ENCODE measurements at places on chromosomes 2 and 18. TPM values are rescaled to one million over a fixed set of nuclear protein-coding genes. Genes with fewer than 3 reads are reported as not detected.

ANAPC1 gene
- 64.5 TPM for total RNA-seq

MDH1B gene
- total RNA-seq, result 1.9 TPM

KYNU gene
- total RNA-seq, result 64.2 TPM

SERPINB5 gene
- 34.0 TPM for total RNA-seq

GPR45 gene
- not detected for total RNA-seq

ARL4C gene
- total RNA-seq, result 21.0 TPM

ASB1 gene
- 71.6 TPM for total RNA-seq

DUSP11 gene
- total RNA-seq, result 19.1 TPM

SKOR2 gene
- total RNA-seq, result not detected

NEU2 gene
- not detected for total RNA-seq

D2HGDH gene
- 53.3 TPM for total RNA-seq

DNA sequence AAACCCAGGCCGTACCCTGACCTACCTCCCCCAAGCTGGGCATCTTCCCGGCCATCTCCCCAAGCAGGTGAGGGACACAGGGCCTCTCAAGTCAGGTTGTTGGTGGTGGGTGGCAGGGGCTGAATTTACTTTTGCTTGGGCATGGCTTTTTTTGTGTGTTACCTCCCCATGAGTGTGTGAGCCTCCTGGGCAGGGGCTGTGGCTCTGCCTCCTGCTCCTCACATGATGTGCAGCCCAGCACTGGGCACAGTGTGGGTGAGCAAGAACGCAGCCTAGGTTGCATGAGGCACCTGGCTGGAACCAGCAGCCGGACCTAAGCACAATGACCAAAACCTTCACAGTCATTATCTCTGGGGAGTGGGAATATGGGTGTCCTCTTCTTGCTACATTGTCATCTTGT, 22.3 kb downstream of the CELF4 start:
- DNase-seq, result no peak

- peak; percentile 58 for DNase-seq
These were observed 44.8 kb upstream of the KDM3A start for GRCh38 chr2:86396291-86396785.

GRCh38 chr2:180607514-180608049, 372.8 kb upstream of the UBE2E3 start:
- no peak for DNase-seq

- no peak for DNase-seq
These were observed 229.2 kb downstream of the LDLRAD4 start for GRCh38 chr18:13447621-13448334.

- DNase-seq, result no peak
These were observed 180.8 kb downstream of the FAM210A start for GRCh38 chr18:13545514-13545913.

- DNase-seq, result peak; percentile 66
These were observed 108.2 kb upstream of the CAPN13 start for GRCh38 chr2:30915486-30915885.

GRCh38 chr18:70072678-70073077, 125.0 kb upstream of the CD226 start:
- DNase-seq, result no peak

GRCh38 chr2:47504174-47504810, 101.3 kb downstream of the MSH2 start:
- DNase-seq, result no peak

DNA sequence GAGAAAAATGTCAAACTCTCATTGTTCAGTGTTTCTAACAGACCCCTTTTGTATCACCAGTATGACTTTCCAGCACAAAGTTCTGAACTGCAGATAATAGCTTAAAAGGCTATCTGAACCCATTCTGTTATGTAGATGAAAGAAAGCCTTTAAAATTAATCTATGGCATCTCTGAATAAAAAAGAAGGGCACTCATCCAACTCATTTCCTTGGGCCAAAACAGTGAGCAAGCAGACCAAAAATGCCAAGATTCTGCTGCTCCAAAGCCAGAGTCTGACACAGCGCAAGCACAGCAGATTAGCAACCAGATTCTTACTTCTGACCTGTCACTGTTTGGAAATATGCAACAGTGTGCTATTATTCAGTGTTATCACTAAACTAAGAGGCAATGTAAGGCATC, 22.6 kb upstream of the ITGA6 start:
- no peak for DNase-seq

GRCh38 chr18:25561918-25562317, 210.0 kb upstream of the ZNF521 start:
- DNase-seq, result peak; percentile 40

DNA sequence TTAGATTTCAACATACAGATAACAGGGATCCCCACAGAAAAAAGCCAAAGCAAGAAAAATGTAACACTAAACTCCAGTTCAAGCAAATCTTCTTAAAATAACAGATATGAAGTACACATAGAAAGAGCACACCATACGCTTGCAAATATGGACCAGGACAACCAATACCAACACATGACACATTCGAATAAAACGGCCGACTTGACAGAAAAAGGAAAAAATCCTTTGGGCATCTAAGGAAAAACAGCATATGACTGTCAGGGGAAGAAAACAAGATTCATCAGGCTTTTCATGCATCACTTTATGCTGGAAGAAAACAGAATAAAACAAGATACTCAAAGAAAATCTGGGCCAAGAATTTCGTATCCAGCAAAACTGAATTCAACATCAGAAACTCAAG, 16.0 kb downstream of the RNASEH1 start:
- DNase-seq, result no peak

GRCh38 chr2:181465676-181466375, 8.6 kb downstream of the ITGA4 start:
- no peak for DNase-seq

- DNase-seq, result no peak
These were observed 757.2 kb downstream of the GALR1 start for GRCh38 chr18:78006774-78007260.

DNA sequence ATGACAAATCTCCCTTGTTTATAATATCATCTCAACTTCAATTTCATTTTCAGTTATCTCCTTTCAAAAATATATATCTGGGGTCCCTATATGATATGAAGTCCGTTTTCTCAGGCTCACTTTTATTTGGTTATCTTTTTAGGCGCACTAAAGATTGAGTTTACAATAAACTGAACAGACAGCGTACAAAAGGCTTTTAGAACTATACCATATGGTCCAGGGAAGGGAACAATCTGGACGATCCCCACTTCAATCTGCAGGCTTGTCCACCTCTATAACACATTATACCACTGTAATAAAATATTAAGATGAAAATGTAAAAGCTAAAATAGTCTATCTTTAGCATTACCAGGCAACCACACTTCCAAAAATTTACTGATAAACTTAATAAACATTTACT, 289.9 kb downstream of the ZEB2 start:
- no peak for DNase-seq

DNA sequence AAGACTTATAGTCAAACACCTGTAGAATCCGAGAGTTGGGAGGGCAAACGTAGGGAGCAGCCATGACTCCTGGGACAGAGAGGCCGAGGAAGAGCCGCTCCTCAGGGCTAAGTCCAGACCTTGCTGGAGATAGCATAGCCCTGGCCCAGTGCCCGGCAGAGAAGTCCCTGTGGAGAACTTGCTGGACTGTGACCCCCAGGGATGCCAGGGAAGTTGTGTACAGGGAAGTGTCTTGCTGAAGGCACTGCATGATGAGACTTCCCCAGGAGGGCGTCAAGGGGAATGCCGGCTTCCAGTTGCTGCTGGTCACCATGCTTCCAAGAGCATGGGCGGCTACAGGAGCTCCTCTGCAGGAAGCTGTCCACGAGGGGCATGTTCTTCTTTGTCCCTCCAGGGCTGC, 8.6 kb upstream of the CNDP1 start:
- no peak for DNase-seq

DNA sequence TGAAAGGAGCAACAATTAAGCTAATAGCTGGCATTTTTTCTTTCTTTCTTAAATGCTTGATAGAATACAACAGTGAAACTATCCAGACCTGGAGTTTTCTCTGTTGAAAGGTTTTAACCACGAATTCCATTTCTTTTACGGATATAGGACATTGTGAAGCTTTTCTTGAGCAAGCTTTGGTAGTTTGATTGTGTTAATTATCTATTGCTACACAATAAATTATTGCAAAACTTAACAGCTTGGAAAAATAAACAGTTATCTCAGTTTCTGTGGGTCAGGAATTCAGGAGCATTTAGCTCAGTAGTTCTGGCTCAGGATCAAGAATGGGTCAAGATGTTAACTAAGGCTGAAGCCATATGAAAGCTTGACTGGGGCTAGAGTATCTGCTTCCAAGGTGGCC, 11.7 kb downstream of the PHOSPHO2 start:
- DNase-seq, result no peak

- no peak for DNase-seq
These were observed 83.4 kb downstream of the SLC25A12 start for GRCh38 chr2:171810422-171811244.

- no peak for DNase-seq
These were observed 187.2 kb downstream of the LRRTM1 start for GRCh38 chr2:80117401-80117800.

GRCh38 chr2:127565261-127566138, 30.0 kb downstream of the MYO7B start:
- DNase-seq, result no peak

DNA sequence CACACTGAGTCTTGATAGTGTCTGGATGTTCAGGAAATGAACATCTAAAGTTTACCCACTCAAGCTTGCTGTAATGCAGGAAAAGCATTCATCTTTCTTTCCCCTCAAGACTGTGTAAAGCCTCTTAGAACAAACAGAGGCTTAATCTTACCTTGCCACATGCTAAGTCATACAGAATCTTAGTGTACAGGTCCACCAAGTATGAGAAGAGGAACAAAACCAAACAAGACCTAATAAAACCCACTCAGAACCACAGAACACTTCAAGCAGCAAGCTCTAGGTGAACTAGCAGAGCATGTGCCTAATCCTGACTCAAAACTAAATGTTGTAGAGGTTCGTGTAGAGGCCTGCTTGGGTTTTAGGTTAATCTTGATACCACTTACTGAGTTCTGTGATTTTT, 97.6 kb downstream of the SPTBN1 start:
- DNase-seq, result no peak

GRCh38 chr2:240137596-240138253, 1.6 kb upstream of the COPS9 start:
- DNase-seq, result no peak

DNA sequence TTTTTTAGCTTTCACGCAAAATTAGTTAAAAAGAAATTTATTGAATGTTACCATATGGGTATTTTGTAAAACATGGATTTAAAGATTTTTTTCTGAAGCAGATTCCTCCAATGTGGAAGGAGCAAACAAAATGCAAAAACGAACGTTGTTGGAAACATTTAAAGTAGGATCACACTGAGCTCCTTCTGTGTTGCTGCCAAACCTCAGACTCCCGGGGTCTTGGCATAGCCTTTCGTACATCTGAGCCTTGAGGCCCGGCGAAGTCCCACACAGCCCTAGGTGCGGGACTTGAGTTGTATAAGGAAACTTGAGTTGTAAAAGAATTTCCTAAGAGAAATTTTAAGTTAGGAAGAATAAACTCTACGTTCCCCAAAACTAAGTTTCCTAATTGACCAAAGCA, 52.0 kb upstream of the CD226 start:
- DNase-seq, result no peak

GRCh38 chr2:172861656-172862476, 126.2 kb downstream of the RAPGEF4 start:
- DNase-seq, result no peak

- DNase-seq, result no peak
These were observed 57.2 kb upstream of the UGP2 start for GRCh38 chr2:63784461-63784860.

- no peak for DNase-seq
These were observed 33.7 kb downstream of the SH2D6 start for GRCh38 chr2:85452237-85452636.

- no peak for DNase-seq
These were observed 320.7 kb downstream of the CYP26B1 start for GRCh38 chr2:71826826-71827523.

DNA sequence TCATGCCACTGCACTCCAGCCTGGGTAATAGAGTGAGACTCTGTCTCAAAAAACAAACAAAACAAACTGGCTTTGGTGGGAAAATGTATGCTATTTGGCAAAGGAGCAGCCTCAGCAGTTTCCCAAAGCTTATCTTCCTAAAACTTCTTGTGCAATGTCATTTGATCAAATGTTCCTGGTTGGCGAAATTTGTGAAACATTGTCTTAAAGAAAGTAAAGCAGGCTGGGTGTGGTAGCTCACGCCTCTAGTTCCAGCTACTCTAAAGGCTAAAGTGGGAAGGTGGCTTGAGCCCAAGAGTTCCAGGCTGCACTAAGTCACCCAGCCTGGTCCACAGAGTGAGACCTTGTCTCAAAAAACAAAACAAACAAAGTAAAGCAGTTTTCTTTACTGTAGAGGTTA, 17.3 kb upstream of the TAF4B start:
- DNase-seq, result no peak

GRCh38 chr2:237737196-237737865, 61.2 kb upstream of the RBM44 start:
- no peak for DNase-seq

GRCh38 chr2:85680707-85681371, 12.8 kb upstream of the SFTPB start:
- no peak for DNase-seq

Data from Calu3 (cell line).